ENCODE measurements at places on chromosomes 11 and 22.
A peak's percentile ranks its signal among the peaks of the same experiment; 100 is the strongest.

DNA sequence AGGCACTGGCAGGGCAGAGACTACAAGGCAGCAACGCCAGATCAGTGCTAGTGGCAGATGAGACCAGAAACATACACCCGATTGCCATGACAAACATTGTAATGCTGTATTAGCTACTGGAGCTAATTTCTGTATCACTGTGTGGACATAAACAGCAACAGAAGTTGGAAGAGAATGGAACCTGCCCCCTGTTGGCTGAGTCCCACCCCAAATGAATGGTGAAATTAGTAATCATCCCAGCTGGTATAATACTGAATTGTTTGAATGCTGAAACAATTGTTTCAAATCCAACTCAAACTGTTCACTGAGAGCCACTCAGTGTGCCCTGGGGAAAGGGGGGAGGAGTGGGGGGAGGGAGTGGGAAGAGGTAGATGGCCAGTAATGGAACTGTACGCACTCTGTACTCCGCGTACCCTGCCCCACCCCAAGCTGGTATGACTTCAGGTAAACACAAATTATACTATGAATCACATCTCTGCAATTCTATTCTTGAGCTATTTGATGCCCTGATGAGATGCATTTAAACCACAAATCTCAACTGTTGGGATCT, 11.2 kb upstream of the BIRC3 start:
- peak; percentile 57 for DNase-seq

GRCh38 chr22:29266564-29267461, 968 bp downstream of the RHBDD3 start:
- no peak for DNase-seq

GRCh38 chr11:15635521-15635920, 520.8 kb downstream of the INSC start:
- no peak for DNase-seq

GRCh38 chr11:109795234-109795633, 298.0 kb upstream of the ZC3H12C start:
- no peak for DNase-seq

DNA sequence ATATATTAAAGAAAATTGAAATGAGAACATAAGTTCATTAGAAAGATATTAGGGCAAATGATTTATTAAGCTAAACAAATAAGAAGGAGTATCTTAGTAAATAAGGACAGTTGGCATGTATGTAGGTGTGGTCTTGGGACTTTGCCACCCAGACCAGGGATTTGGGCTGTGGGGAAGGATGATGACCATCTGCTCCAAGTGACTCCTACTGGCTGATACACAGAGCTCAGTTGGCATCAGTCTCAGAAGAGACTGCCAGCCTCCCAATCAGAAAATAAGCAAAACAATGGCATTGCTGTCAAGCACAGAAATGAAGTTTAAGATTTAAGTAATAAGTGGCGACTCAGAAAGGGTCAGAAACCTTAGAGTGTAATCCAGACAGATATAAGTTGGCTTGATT, 49.5 kb downstream of the PAX6 start:
- DNase-seq = no peak

- no peak for DNase-seq
Measured at GRCh38 chr11:98793276-98793675, 227.5 kb upstream of the CNTN5 start.

GRCh38 chr22:39144101-39144767, 8.2 kb downstream of the CBX7 start:
- DNase-seq = peak; percentile 66

- DNase-seq = no peak
Measured at GRCh38 chr22:23626286-23626975, 5.7 kb downstream of the DRICH1 start.

- DNase-seq = peak; percentile 41
Measured at GRCh38 chr11:128190312-128190711, 397.0 kb downstream of the ETS1 start.

DNA sequence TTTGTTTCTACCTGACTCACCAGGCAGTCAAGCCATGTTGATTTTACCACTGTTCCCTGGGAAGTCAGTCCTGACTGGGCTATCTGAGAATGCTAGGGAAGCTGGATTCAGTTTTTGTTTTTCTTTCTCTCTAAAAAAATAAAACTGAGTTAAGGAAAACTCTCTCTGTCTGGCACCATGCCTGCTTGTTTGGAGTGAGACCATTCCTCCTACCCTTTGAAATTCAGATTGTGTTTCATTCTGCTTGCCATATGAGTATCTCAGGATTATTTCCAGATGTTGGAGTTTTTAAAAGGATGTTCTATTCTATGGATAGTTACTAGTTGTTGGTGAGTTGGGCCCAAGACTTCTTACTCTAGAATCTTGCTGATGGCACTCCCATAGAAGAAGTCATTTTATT, 1917.0 kb downstream of the LRRC4C start:
- no peak for DNase-seq

- DNase-seq = no peak
Measured at GRCh38 chr22:47062126-47062525, 299.7 kb downstream of the TBC1D22A start.

DNA sequence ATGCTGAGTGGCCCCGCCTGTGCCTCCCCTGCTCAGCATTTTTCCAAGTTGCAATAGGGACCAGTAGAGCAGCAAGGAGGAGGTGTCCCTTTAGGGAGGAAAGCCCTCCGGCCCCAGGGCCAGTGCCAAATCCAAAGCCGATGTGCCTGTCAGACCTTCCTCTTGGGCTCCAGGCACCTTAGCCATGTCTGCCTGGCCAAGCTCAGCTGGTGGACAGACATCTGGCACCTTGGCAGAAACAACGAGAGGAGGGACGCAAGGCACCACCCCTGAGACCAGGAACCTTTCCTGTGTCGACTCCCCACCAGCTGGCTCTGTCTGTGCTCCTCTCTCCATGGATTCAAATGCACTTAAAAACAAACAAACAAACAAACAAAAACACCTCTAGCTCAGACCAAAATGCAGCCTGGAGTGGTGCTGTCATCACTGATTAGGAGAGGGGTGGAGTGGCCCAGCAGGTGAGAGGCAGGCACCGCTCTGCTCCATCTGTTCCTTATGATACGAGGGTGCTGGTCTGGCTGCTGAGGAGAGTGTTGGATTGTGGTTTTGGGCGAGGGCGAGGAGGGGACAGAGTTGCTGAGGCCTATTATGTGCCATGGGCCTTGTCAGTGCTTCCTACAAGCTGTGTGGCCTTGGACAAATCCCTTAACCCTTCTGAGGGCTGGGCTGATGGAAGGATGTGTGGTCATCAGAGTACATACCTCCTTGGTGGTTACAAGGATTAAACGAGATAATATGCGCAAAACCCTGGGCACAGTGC, 46.2 kb downstream of the TP53I11 start:
- no peak for DNase-seq

DNA sequence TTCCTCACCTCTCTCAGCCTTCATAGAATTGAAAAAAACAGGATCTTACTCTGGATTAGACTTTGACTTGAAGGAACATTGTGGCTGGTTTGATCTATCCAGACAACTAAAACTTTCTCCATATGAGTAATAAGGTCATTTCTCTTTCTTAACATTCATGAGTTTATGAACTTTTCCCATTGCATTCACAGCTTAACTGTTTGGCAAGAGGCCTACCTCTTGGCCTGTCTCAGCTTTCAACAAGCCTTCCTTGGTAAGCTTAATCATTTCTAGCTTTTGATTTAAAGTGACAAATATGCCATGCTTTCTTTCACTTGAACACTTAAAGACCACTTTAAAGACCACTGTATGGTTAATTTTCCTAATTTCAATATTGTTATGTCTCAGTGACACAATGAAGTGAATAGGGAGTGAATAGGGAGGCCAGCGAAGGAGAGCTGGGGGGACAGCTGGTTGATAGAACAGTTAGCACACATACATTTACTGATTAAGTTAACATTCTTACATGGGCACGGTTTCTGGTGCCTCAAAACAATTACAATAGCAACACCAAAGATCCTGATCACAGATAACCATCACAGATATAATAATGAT, 17.0 kb downstream of the IMMP1L start:
- DNase-seq = no peak

- DNase-seq = no peak
Measured at GRCh38 chr11:86919557-86920210, 35.5 kb downstream of the FZD4 start.

- no peak for DNase-seq
Measured at GRCh38 chr11:64853709-64854108, 9.3 kb upstream of the CDC42BPG start.

GRCh38 chr22:40855979-40856512, 393 bp downstream of the ST13 start:
- peak; percentile 1 for DNase-seq

DNA sequence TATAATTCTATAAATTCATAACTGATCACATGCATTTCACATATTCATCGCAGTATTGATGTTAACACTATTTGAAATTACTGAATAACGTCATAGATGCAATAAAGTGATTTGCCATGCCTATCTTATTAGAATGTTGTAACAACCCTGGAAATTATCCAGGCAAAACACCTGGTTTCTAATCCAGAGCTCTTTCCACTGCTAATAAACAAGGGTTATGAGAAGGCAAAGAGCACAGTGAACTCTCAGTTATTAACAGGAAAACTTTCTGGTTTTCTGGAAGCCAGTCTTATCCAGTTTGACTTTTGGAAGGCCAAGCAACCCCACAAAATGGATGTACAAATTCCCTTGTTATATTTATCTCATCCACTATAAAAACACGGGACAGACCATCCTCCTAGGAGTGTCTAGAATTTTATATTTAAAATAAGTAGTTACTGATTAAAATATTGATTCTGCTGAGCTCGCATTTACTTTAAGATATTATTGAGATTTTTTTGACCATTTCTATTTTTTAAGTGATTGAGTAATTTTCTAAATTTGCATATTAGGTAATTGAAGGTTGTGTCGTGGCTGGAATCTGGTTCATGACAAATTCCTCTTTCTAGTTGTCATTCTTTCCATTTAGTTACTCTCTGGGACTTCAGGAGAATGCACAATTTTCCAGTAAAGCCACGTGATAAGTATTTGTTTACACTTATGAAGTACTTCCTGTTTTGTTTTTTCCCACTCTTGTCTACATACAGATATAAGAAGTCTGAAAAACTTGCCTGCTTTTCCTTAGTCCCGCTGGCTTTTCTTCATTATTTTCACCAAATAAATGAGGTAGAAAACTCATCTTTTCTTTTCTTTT, 47.9 kb downstream of the DCUN1D5 start:
- DNase-seq = no peak

GRCh38 chr11:7077101-7077500, 11.7 kb upstream of the RBMXL2 start:
- DNase-seq = no peak

- DNase-seq = no peak
Measured at GRCh38 chr22:39814899-39815298, 78.7 kb downstream of the ENTHD1 start.

DNA sequence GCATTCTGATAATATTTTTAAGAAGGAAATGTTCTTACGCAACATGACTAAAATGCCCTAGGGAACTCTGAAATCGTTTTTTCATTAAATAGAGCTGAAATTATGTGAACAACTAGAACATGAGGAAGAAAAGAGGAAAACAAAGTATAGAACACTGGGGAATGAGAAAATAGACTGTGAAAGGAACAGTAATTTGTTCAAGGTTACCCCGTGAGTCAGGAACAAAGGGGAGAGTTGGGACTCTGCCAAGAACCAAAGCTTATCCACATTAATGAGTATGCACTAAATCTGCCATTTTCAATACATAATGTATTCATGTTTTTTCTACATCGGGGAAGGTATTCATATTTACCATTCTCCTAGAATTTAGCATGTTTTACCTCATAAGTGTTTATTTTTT, 961.8 kb upstream of the CCDC90B start:
- no peak for DNase-seq

DNA sequence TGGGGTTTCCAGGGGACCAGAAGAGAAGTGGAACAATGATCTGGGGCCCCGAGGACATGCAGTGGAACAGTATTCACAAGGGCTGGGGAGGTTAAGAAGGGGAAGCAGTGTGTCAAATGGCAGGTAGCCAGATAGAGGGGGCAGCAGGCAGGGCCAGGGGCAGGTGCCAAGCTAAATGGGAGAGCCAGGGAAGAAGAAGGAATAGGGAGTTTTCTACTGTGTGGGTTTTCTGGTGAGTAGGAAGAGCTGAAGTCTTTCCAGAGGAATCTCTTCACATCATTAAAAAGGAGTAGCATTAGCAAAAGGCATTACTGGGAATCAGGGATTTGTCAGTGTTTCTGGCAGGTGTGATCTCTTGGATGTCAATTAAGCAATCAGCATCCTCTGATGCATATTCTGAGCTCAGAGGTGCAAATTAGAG, 55.8 kb downstream of the IRAG1 start:
- no peak for DNase-seq

DNA sequence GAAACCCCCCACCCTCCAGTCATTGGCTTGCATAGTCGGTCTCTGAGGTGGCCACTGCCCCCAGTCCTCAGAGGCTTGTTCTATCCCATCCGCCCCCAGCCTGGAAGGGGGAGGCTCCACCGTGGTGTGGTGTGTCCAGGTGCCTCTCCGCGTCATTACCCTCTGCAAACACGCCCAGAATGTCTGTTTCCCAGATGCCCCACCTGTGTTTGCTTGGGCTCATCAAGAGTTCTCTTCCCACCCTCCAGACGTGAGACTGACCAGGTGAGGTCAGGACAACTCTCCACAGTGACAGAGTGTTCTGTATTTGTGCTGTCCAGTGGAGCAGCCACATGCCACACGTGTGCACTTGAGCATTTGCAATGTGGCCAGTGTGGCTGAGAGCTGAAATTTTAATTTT, 24.9 kb downstream of the LRRC10B start:
- DNase-seq = no peak

- no peak for DNase-seq
Measured at GRCh38 chr11:94649254-94649653, 82.1 kb downstream of the PIWIL4 start.

DNA sequence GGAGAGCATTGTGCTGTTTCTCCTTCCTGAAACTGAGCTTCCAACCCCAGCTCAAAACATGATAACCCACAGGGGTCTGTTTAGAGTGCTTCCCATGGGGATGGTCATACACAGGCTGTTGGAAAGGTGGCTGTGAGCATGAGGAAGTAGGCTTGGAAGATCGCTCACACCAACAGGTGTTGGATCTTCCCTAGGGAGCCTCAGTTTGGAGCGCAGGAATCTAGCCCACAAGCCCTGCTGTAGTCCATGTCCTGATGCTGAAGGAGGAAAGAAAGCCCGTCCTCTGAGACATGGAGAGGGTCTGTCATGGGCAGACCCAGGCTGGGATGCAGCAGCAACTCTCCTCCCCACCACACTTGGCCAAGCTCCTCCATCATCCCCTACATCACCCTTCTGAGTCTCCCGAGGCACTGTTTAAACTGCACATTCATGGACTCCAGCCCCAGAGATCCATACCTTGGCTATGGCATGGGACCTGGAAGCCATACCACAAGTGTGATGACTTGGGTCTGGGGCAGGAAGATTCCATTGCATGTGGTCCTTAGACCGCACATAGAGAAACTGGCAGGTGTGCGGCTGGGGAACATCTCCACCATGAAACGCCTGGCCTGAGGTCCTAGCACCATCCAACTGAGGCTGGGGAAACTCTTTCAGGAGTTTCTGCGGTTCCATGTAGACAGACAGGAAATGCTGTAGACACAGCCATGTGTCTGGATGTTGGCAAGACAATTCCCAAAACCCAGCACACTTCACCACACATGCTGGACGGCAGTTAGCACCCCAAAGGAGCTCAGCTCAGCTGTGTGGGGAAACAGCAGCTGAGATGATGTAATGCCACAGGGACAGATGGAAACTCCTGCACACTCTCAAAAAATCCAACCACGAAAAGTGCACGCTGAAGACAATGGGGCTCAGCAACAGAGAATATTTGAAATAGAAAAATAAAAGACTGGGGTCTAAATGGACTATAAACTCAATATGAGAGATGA, 27.6 kb upstream of the TTC12 start:
- no peak for DNase-seq

Data from CD4-positive, alpha-beta T cell treated with Interleukin-15 for 4 hours (primary cell).